RWPE1 (cell line): ENCODE measurements at places on chromosomes 13 and 19.

DNA sequence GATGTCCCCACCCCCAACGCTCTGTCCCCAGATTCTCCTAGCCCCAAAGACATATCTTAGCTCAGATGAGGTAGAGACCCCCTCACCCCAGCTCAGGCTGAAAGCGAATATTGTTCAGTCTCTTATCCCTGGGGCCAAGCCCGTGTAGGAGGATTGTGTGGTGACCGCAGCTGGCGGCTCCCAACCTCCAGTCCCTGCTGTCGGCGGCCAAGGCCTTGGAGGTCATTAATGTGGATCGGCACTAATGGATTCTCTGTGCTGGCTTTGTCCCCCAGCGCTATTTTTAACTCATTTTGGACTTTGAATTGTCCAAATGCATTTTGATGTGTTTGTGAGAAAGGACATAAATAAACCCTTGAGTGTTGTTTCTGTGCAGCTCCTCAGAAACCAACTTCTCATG, 124.2 kb downstream of the UQCRFS1 start:
- no peak for DNase-seq

GRCh38 chr19:41144403-41144802, 30.2 kb downstream of the CYP2F1 start:
- peak; percentile 51 for DNase-seq

DNA sequence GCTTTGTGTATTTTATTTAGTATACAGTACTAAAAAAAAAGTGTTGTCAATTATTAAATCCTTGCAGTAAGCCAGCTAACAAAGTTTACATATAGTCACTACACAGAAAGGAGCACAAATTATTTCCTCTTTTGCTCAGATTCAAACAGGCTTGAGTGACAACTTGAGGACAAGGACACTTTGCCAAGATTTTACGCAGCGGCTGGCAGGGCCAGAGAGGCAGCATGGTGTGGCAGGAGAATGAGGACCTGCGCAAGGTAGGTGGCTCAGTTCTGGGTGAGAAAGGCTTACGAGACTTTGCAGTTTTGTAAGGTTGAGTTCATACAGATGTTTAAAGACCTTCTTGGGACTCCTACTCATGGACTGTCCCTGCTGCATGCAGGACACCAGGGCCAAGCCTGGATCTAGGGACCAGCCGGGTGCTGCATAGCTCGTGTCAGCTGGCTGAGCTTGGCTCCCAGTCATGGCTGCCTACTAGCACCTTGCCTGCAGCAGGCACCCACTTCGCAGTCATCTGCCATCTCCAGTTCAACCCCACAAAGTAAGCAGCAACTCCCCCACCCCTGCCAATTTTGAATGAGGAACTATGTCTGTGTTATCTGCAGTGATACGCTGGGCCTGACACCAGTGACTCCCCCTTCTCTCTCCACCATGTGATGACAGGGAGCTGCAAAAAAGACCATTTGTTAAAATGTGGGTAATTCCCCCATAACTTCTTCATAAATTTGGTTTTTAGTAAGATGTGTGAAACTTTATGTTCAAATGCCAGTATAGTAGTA, 3.7 kb upstream of the TUBA3C start:
- no peak for DNase-seq

- no peak for DNase-seq
Observed at GRCh38 chr13:107900775-107901174, 314.6 kb downstream of the LIG4 start.

DNA sequence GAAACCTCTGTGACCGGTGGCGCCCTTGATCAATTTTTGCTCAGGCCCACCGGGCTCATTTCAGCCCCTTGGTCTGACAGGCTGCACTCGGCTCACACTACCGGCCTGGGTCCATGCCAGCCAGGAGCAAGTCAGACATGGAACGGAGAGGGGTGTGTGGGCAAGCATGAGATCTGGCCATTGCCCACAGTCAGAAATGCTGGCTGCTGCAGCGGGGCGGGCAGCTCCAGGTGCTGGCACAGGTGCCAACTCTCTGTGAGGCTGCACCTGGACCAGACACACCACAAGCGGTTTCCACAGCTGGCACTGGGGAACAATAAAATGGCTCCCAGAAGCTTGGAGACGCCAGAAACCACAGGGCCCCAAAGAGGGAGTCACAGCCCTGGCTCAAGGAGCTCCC, 43.6 kb upstream of the LPAR6 start:
- DNase-seq: no peak

- DNase-seq: peak; percentile 94
Observed at GRCh38 chr19:48965040-48965805, at the start of gene FTL. FTL (plus strand) TSS chr19:48965309; CDS start chr19:48965508, 199 bp downstream.

- DNase-seq: peak; percentile 90
Observed at GRCh38 chr13:31045286-31046081, 113.0 kb downstream of the TEX26 start.

GRCh38 chr19:18310966-18311365, 11.9 kb downstream of the LSM4 start:
- no peak for DNase-seq

DNA sequence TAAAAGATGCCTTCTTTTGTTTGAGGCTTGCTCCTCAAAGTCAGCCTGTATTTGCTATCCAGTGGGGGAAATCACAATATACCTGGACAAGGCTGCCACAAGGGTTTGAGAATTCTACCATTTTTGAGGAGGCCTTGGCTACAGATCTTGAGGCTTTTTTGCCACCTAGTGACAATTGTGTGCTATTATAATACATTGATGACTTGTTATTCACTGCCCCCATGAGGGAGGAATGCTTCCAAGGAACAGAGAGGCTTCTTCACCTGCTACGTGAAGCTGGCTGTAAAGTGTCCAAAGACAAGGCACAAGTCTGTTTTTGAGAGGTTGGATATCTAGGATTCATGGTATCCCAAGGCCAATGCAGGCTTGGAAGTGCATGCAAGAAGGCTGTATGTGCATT, 72.5 kb downstream of the ZNF708 start:
- DNase-seq: peak; percentile 4

GRCh38 chr13:41565846-41566245, 108.5 kb downstream of the RGCC start:
- DNase-seq: no peak

DNA sequence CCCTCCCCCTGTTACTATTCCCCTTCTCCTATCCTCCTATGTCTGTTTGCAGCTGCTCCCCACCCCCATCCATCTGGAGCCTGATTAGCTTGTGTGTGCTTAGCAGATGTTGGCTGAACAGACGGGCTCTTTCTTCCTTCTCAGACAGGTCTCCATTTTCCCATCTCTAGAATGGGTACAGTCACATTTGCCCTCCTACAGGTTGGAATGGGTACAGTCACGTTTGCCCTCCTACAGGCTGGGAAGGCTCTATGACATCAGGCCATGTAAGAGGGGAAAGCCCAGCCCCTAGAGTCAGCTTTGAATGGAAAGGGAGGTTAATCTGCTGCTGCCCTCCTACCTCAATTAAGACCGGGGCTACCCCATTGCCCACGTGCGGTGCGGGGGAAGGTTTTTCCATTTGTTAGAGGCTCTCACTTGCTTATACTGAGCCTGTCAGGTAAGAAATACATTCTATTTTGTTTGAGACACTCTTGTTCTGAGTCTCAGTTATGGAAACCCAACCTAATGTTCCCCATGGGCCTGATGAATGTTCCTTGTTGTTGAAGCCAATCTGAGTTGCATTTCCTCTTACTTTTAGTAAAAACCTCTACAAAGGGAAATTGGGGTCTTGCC, 2.2 kb upstream of the CLEC17A start:
- DNase-seq: no peak

DNA sequence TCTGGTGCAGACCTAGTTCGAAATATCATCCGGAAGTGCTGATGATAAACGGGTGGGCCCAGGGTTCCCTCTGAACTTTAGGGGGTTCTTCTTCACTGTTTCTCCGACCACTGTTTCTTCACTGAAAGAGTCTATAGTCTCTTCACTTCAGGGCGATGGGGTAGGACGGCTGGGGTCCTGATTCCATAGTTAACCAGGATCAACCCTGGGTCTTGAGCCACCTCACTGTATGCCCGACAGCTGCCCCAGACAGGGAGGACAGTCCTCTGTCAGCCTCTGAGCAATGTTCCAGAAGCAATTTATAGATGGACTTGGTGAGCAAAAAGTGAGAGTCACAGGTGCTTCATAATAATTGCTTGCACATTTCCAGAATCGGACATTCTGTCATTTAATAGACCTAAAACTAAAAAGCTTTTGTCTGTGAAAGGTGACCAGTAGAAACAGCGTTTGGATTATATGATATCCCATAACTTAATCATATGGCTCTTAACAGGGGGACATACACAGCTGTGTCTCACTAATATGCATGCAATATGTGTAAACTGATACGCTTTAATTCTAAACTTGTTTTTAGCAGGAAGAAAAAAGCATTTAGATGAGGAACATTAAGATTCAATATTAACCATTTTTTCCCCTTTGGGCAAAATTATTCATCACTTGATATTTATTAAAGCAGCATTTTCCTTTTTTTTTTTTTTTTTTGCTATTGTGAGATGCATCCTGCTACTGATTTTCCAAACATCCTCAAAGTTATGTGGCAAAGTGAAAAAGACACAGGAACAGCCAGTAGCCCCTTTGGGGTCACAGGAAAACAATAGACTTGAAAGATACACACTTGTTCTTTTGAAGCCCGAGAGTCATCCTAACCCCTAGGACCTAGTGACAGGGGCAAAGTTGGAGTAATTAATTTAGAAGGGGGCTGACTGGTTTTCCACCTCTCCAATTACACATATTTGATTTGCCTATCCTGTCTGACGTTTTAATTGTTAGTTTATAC, 277.0 kb downstream of the ZNF536 start:
- DNase-seq: no peak

GRCh38 chr13:41696163-41697003, 239.0 kb downstream of the RGCC start:
- peak; percentile 55 for DNase-seq

DNA sequence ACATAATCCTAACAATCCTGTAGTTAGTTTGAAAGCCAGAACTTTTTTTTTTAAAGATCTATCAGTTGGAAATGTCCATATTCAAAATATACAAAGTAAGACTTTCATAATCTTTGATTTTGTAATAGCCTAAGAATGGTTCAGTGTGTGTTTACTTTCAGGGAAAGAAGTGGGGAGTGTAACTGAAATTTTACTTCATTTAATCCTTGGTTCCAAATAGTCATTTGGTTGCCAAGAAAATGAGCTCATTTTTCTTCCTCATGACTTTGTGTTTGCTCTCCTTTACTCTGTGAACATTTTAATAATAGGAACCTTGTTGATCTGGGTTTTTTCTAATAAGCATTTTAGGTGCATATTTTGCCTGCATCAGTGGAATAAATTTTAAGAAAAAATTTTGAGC, 278.8 kb downstream of the SLITRK6 start:
- no peak for DNase-seq

GRCh38 chr19:28686756-28687155, 526.2 kb downstream of the UQCRFS1 start:
- DNase-seq: no peak

- DNase-seq: no peak
Observed at GRCh38 chr13:31774186-31774750, 34.9 kb downstream of the RXFP2 start.

DNA sequence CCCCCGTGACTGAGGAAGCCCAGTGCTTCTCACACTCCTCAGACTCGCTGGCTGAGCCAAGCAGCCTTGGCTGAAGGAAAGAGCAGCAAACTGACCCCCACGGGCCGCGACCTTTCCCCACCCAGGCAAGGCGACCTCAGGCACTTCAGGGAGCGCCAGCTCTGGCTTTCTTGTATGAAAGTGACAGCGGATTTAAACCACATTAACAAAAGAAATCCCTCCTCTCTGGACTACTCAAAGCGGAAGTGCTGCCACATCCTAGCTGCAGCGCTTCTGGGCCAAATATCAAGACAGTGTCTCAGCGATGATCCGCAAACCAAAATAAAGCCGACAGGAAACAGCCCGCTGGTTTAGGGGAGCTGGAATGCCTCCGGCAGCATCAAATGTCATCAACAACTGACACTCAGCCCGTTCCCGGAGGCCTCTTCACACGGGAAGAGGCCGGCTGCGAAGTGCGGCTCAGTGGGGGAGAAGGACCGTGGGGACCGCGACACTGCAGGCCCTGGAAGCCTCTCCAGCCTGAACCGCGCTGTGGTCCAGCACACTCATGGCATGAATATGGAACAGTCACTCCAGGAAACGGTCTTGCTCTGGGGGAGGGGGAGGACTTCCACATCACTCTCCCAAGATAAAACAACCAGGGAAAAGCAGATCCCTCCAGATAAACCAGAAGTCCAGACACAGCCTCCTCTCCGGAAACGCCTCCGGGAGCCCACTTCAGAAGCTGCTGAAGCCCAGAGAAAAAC, 1.4 kb downstream of the RASA3 start:
- DNase-seq: peak; percentile 71

DNA sequence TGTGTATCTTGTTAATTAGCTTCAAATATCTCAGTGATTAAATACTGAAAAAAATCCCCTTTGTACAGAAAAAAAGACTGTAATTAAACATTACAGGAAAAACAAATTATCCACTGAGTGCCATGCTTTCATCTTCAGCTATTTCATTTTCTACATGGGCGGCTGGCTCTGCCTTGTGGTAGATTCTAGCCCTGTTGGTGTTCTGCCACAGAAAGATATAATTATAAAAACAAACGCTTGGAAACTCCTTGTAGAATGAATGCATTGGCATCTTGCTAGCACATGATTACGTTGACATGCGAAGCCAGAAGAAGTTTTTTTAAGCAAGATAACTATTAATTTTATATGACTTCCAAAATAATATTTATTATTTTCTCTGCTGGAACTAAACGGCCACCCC, 496.8 kb downstream of the MYO16 start:
- no peak for DNase-seq

DNA sequence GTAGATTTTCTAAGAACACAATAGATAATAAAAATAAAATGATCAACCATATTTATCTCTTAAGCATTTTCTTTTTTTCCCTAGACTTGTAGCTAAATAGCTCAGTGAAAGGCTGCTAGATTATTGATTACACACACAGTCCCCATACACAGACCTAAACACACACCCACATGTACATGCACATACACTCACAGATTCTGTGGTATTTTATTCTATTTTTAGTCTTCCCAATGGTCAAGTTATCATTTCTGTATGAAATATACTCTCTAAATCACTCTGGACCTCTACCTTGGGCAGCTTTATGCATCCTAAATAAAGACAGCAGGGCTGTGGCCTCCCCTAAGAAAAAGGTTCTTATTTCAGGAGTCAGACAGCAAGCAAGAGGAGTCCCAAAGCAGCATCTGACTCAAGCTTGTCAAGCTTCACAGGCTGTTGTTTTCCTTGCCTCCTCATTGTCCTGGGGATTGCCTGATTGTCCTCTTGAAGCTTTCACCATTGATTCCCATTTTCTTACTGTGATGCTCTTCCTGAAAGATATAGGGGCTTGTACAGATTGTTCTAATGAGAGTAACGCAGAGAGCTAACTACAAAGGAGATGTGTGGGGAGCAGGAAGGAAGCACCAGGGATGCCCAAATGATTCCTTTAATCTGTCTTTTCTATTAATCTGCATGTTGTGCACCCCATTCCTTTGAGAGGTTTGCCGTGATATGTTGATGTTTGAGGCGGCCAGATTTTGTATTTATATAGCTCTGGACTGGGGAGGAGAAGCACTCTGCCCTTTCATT, 986.5 kb downstream of the PCDH17 start:
- no peak for DNase-seq

- DNase-seq: no peak
Observed at GRCh38 chr13:52775511-52775910, 35.9 kb upstream of the CNMD start.
